ENCODE measurements at places on chromosomes 11 and 22. TPM values are rescaled to one million over a fixed set of nuclear protein-coding genes. Genes with fewer than 3 reads are reported as not detected.

- H3K4me1 ChIP-seq, result no peaks in the 10 kb centered on the region
- no peak for DNase-seq
- no peak overlapping the region for H3K4me3 ChIP-seq
- no peaks in the 10 kb centered on the region for H3K27me3 ChIP-seq
Observed at GRCh38 chr11:82191695-82192094, 542.0 kb downstream of the FAM181B start.

- no peak for DNase-seq
- H3K27me3 ChIP-seq, result no peaks in the 10 kb centered on the region
- H3K4me1 ChIP-seq, result no peaks in the 10 kb centered on the region
- H3K36me3 ChIP-seq, result no peaks in the 10 kb centered on the region
- no peak overlapping the region for H3K4me3 ChIP-seq
- H3K27ac ChIP-seq, result no peak overlapping the region
Observed at GRCh38 chr11:35363246-35363801, 56.0 kb downstream of the SLC1A2 start.

GRCh38 chr11:91489989-91490388, 734.6 kb upstream of the FAT3 start:
- no peaks in the 10 kb centered on the region for H3K4me1 ChIP-seq
- H3K36me3 ChIP-seq, result no peaks in the 10 kb centered on the region
- H3K27ac ChIP-seq, result no peak overlapping the region
- H3K4me3 ChIP-seq, result no peak overlapping the region
- DNase-seq, result no peak

- no peaks in the 10 kb centered on the region for H3K4me1 ChIP-seq
- no peak overlapping the region for H3K27ac ChIP-seq
- no peak overlapping the region for H3K4me3 ChIP-seq
- peaks cover 4% of the 10 kb centered on the region for H3K27me3 ChIP-seq
Observed at GRCh38 chr11:119533921-119534736, 111.2 kb upstream of the THY1 start.

The STK33 gene
- polyA plus RNA-seq, result 1.5 TPM

The CD248 gene
- polyA plus RNA-seq, result 18.9 TPM

- no peak overlapping the region for H3K4me3 ChIP-seq
- DNase-seq, result no peak
- no peaks in the 10 kb centered on the region for H3K27me3 ChIP-seq
- H3K27ac ChIP-seq, result no peak overlapping the region
Observed at GRCh38 chr22:42939941-42940653, 74.9 kb downstream of the PACSIN2 start.

The FOLR2 gene
- not detected for polyA plus RNA-seq

The SCN4B gene
- polyA plus RNA-seq, result not detected

The OR4D5 gene
- polyA plus RNA-seq, result not detected

GRCh38 chr11:105862736-105863367, 159.2 kb downstream of the MSANTD4 start:
- DNase-seq, result peak; percentile 8
- H3K4me1 ChIP-seq, result no peaks in the 10 kb centered on the region
- no peaks in the 10 kb centered on the region for H3K27me3 ChIP-seq
- H3K36me3 ChIP-seq, result no peaks in the 10 kb centered on the region
- H3K4me3 ChIP-seq, result no peak overlapping the region
- no peak overlapping the region for H3K27ac ChIP-seq

GRCh38 chr11:9528573-9529333, 44.7 kb upstream of the WEE1 start:
- H3K27ac ChIP-seq, result no peak overlapping the region
- no peak overlapping the region for H3K4me3 ChIP-seq
- no peak for DNase-seq
- H3K36me3 ChIP-seq, result peaks cover 17% of the 10 kb centered on the region
- no peaks in the 10 kb centered on the region for H3K27me3 ChIP-seq

DNA sequence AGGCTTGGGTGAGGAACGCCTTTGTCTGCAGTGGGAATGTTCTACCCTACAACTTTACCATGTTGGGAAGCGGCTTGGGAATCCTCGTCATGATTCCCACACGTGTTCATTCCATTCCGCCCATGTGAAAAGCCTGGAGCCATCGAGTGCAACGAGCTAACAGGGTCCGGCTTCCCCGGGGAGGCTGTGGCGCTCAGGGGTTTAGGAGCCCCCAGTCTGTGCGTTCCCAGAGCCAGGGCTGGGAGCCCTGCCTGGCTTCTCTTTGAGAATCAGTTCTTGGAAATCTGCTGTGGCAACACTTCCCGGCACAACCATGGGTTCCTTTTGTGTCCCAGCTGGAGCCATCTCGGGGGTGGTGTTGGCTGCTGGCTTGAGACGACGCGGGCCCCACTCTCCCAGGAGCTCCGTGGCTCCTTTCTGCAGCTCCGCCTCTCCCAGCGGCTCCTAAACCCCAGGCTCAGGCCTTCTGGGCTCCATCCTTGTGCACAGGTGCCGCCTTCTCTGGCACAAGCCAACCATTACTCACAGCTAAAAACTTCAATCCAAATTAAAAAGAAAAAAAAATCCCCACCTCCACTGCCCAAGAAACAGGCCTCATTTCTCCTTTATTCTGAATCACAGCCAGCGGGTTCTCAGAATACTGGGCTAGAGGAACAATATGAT, 18.7 kb upstream of the PPFIA1 start:
- H3K27ac ChIP-seq, result no peak overlapping the region
- DNase-seq, result no peak
- no peaks in the 10 kb centered on the region for H3K4me1 ChIP-seq
- no peaks in the 10 kb centered on the region for H3K36me3 ChIP-seq

The RHOD gene
- 1.1 TPM for polyA plus RNA-seq

GRCh38 chr11:43933608-43934551, 8.6 kb upstream of the C11orf96 start:
- no peak overlapping the region for H3K4me3 ChIP-seq
- H3K27me3 ChIP-seq, result no peaks in the 10 kb centered on the region
- no peak for DNase-seq

DNA sequence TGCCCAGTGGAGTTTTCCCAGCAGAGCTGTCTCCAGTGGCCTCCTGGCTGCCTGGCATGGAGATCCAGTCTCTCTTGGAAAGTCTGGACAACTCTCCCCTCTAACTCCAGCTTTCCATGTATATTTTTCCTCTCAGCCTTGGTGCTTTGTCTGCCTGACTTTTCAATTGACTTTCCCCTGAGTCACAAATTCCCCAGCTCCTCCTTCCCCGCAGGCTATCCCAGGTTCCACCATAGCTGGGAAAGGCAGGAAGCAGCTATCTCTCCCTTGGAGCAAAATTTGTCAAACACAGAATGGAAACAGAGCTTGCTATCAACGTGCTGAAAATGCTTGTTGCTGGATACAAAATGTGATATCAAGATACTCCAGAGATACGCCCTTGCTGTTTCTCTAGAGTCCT, 384.8 kb downstream of the TMEM135 start:
- no peak overlapping the region for H3K4me3 ChIP-seq
- H3K36me3 ChIP-seq, result no peaks in the 10 kb centered on the region
- no peak overlapping the region for H3K27ac ChIP-seq
- no peak for DNase-seq

The ISX gene
- polyA plus RNA-seq, result not detected

GRCh38 chr11:96024666-96025065, 100.8 kb upstream of the MTMR2 start:
- H3K4me3 ChIP-seq, result no peak overlapping the region
- peaks cover 3% of the 10 kb centered on the region for H3K36me3 ChIP-seq
- DNase-seq, result no peak
- H3K27ac ChIP-seq, result no peak overlapping the region

GRCh38 chr11:18383388-18384156, 10.8 kb upstream of the LDHA start:
- DNase-seq, result peak; percentile 79
- H3K4me3 ChIP-seq, result peak overlapping the region; percentile 36
- no peaks in the 10 kb centered on the region for H3K36me3 ChIP-seq
- peaks cover 27% of the 10 kb centered on the region for H3K4me1 ChIP-seq
- no peaks in the 10 kb centered on the region for H3K27me3 ChIP-seq

The LARGE2 gene
- 14.4 TPM for polyA plus RNA-seq

The YPEL4 gene
- 0.37 TPM for polyA plus RNA-seq

GRCh38 chr11:18987454-18988231, 48.4 kb upstream of the MRGPRX1 start:
- no peaks in the 10 kb centered on the region for H3K27me3 ChIP-seq
- H3K36me3 ChIP-seq, result no peaks in the 10 kb centered on the region
- no peak overlapping the region for H3K27ac ChIP-seq
- H3K4me1 ChIP-seq, result no peaks in the 10 kb centered on the region

GRCh38 chr11:69617220-69617619, 23.7 kb upstream of the CCND1 start:
- no peak overlapping the region for H3K4me3 ChIP-seq
- no peaks in the 10 kb centered on the region for H3K36me3 ChIP-seq
- no peak overlapping the region for H3K27ac ChIP-seq
- H3K27me3 ChIP-seq, result no peaks in the 10 kb centered on the region
- no peaks in the 10 kb centered on the region for H3K4me1 ChIP-seq

DNA sequence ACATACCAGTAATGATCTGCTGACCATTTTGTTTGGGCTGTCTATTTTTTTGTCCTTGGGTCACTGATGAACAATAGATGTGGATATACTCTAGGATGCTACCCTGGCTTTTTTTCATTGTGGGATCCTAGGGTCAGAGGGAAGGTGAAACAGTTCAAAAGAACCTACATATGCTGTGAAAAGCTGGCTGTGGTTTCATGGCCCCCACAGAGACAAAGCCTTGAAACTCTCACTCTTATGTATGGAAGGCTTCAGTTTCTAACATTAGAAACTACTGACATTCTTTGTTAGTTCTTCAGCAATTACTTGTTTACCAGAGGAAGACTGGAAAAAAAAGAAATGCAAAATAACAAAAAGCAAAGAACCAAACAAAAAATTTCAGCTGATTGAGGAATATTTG, 250.7 kb downstream of the FAT3 start:
- no peak overlapping the region for H3K27ac ChIP-seq
- no peak for DNase-seq
- H3K4me3 ChIP-seq, result no peak overlapping the region
- H3K36me3 ChIP-seq, result no peaks in the 10 kb centered on the region
- no peaks in the 10 kb centered on the region for H3K27me3 ChIP-seq

- peak; percentile 34 for DNase-seq
- H3K27ac ChIP-seq, result peak overlapping the region; percentile 51
- no peak overlapping the region for H3K4me3 ChIP-seq
- no peaks in the 10 kb centered on the region for H3K27me3 ChIP-seq
Observed at GRCh38 chr11:121418625-121419114, 33.4 kb upstream of the SORL1 start.

DNA sequence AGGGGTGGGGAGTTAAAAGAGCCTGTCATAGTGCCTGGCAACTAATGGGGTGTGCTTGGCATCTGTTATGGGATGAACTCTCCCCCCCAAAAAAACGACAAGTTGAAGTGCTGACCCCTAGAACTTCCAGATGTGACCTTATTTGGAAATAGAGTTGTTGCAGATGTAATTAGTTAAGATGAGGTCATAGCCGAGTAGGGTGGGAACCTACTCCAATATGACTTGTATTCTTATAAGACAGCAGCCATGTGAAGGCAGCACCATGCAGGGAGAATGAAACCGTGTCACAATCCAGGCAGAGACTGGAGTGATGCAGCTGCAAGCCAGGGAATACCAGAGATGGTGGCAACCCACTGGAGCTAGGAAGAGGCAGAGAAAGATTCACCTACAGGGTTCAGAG, 394.5 kb downstream of the TENM4 start:
- no peak overlapping the region for H3K4me3 ChIP-seq
- H3K4me1 ChIP-seq, result no peaks in the 10 kb centered on the region
- no peak overlapping the region for H3K27ac ChIP-seq
- H3K27me3 ChIP-seq, result no peaks in the 10 kb centered on the region
- H3K36me3 ChIP-seq, result no peaks in the 10 kb centered on the region
- DNase-seq, result no peak

DNA sequence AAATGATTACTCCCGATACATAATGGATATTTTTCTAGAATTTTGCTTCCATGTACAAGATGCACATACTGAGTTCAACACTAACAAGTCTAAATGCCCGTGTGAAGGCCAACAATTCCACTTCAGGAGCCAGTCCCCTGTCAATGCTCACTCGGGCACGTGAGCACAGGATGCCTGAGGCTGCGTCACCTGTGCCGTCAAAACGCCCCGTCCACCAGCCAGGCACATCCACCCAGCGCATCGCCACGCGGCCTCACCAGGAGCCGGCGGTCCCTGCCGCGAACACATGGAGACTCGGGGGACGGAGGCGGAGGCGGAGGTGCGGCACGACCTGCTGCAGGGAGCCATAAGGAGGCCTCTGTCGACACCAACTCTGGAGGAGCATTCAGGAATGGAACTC, 9.8 kb downstream of the TOLLIP start:
- H3K4me1 ChIP-seq, result no peaks in the 10 kb centered on the region
- no peak for DNase-seq
- no peaks in the 10 kb centered on the region for H3K27me3 ChIP-seq
- H3K36me3 ChIP-seq, result peaks cover 7% of the 10 kb centered on the region
- H3K27ac ChIP-seq, result no peak overlapping the region

GRCh38 chr22:45284705-45285262, at the start of gene UPK3A:
Gene UPK3A (plus strand): TSS chr22:45284949. CDS start chr22:45285014, 65 bp downstream.
- no peak within 1 kb of the TSS for H3K27ac ChIP-seq
- H3K4me3 ChIP-seq, result peak within 1 kb of the TSS; percentile 22
- DNase-seq, result peak; percentile 65
- H3K36me3 ChIP-seq, result no peaks in the 10 kb centered on the region

DNA sequence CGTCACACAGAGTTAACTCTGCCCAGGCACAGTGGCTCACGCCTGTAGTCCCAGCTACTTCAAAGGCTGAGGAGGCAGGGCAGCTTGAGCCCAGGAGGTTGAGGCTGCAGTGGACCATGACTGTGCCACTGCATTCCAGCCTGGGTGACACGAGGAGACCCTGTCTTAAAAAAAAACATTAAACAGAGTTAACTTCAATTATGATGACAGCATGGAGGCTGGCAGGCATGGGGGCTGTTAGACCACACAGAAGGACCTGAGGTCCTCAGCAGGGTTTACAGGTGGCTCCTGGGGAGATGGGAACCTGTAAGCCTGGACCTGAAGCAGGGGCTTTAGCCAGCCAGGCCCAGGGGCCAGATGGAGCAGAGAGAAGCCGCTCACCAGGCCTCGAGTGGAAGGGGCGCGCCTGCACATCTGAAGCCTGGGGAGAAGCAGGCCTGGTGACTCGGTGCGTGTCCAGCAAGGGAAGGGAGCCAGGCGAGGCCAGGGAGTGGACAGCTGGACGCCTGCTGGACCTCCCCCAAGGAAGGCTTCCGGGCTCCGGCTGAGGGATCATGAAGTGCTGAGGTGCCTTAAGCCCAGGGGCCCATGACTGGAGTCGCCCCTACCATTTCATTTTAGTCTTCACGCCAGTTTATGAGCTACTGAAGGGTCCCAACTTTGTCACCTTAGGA, 25.3 kb downstream of the RPUSD4 start:
- no peak for DNase-seq
- H3K27ac ChIP-seq, result no peak overlapping the region
- H3K4me1 ChIP-seq, result no peaks in the 10 kb centered on the region
